Kidney tubule cell (primary cell): ENCODE measurements at places on chromosomes 16 and 17.

- DNase-seq, result no peak
These were observed 143.0 kb downstream of the SNX29 start for GRCh38 chr16:12119562-12119961.

DNA sequence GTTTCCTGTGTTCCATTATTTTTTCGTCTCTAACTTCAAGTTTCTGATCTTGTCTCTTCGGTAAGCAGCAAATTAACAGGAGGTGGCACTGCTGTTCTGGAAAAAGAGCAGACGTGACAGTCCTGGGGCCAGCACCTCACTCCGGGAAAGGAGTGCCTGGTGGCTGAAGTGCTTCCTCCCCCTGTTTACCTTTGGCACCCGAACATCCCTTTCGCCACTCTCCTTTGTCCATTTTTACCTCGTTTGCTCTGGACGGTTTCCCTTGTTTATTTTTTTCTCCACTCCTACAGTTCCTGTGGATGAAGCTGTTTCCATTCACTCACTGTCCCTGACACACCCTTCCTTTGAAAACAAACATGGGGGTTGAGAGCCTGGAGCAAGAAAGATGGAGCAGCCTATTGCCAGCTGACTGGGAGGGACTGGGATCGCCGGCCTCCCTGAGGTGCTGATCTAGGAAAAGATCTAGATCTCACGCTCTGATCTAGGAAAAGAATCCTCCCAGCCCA lies 12.6 kb downstream of the SAP30BP start:
- no peak for DNase-seq

DNA sequence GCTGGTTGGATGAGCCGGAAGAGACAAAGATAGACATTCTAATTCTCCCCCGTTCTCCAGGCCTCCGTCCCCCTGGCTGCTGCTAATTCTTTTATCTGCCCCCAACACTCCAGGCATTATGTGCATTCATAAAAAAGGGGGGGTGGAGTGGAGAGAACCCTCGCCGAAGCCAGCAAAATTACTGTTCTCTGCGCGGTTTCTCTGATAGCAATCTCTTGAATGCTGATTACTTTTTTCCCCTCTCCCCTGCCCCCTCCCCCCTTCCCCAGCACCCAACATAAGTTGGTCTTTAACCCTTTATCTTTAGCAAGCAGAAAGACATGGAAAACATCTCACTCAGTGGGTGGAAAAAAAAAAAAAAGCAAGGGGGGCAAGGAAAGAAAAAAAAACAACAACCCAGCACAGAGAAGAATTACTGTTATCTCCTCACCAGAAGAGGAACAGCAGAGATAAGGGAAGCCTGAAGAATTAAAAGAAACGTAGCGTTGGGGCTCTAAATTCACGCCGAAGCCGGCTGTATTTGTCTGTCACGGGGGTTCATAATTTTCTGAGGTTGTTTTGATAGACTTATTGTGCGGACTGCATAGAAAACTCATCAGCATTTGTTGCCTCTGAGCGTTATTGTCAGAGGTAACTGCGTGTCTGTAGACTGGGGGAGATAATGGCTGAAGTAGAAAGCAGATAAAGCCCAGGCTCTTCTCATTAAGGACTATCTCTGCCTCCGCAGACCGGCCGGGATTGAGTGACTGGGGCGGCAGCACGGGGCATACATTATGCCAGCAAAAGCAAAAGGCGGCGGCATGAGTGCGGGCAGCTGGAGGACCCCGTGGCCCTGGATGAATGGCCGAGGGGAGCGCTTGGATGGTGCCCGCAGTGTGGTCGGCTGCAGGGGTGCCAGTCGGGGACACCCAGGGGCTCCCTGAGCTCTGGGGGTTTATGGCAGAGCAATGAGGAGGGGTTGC lies 126.9 kb downstream of the MRM1 start:
- DNase-seq, result no peak

GRCh38 chr16:58459344-58460218 lies 40.4 kb upstream of the NDRG4 start:
- peak; percentile 93 for DNase-seq

DNA sequence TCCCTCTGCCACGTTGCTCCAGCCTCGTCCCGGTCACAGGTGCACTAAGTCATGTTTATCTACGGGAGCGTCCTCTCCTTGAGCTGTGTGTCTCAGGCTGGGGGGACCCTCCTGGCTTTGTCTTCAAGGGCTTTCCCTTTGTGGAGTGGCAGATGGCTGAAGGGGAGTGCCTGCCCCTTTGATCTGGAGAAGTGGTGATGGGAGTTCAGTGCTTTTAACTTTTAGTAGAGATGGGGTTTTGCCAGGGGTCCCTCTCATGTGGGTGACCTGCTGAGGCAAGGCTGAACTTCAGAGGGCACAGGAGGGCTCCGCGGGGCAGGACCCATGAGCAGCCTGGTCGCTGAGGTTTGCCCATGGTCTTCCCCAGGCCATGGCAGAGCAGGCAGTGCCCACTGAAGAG lies 73.1 kb upstream of the CDC42EP4 start:
- DNase-seq, result no peak

- DNase-seq, result no peak
These were observed 209.3 kb downstream of the MSI2 start for GRCh38 chr17:57465610-57466009.

GRCh38 chr17:68777243-68777855 lies 176.2 kb upstream of the FAM20A start:
- DNase-seq, result peak; percentile 59

- no peak for DNase-seq
These were observed 246.7 kb downstream of the FTO start for GRCh38 chr16:53950677-53951076.

DNA sequence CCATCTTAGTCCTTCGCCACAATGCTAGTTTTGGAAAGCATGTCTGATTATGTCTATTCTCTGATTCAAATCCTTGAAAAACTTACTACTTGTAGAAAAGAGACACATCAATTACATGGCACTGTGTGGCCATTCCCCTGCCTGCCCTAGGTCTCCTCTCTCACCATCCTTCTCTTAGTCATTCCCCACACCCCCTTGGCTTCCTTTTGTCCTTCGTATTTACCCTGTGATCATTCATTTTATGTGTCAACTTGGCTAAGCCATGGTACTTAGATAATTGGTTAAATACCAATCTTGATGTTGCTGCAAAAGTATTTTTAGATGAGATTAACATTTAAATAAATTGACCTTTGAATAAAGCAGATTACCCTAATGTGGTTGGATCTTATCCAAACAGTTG lies 122.9 kb upstream of the CDH11 start:
- DNase-seq, result no peak

- DNase-seq, result no peak
These were observed 26.2 kb downstream of the ENDOV start for GRCh38 chr17:80441133-80441578.

DNA sequence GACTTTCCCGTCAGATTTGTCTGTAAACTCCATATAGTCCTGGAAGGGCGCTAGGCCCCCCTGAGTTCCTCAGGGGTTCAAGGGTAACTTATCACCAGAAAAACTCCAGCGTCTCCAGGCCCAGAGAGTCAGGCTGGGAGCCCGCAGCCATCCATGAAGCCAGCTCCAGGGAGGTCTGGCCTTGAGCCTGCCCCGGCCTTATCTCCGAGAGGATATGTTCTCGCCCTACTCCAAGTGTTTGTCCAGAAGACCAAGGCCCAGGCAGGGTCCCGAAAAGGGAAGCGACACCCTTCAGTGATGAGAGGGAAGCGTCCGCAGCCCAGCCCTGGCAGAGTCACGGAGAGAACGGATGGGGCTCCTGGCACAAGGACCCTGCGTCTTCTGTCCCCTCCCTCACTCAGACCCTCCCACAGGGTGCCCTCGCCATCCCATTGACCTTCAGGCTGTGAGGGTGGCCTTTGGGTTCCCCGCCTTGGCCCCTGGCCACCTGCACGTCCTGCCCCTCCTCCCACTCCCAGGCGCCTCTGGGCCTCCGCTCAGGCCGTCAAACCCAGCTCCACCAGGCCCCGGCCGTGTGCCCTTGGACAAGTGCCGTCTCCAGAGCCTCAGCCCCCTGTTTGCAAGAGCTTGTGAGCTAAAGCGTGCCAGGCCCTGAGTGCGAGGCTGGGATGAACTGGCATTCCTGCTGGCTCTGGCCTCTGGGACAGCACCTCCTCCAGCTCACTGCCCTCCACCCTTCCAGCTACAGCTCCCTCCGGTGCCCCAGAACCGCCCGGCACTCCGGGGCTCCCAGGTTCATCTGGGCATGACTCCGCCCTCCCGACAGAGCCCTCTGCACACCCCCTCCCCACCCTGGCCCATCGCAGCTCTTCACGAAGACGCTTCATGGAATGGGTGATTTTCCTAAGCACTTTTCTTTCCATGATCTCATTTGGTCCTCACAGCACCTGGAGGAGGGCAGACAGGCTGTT lies 83.4 kb downstream of the ZDHHC7 start:
- DNase-seq, result no peak

GRCh38 chr16:86669937-86670749 lies 91.8 kb downstream of the FOXL1 start:
- DNase-seq, result no peak

DNA sequence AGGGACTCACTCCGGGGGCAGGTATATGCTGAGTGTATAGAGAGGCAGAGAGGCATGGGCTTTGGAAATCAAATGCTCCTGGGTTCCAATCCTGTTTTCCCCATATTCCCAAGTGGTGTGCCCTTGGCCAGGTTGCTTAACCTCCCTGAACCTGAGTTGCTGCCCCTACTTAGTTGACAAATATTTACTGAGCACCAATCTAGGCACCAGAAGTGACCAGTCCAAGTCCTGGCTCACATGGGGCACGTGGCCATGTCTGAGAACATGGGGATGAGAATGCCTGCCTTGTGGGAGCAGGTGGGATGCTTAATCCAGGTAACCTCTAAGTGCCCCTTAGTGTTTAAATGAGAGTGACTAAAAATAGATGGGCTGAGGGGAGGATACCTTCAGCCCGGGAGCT lies 4.2 kb downstream of the SOCS3 start:
- no peak for DNase-seq

DNA sequence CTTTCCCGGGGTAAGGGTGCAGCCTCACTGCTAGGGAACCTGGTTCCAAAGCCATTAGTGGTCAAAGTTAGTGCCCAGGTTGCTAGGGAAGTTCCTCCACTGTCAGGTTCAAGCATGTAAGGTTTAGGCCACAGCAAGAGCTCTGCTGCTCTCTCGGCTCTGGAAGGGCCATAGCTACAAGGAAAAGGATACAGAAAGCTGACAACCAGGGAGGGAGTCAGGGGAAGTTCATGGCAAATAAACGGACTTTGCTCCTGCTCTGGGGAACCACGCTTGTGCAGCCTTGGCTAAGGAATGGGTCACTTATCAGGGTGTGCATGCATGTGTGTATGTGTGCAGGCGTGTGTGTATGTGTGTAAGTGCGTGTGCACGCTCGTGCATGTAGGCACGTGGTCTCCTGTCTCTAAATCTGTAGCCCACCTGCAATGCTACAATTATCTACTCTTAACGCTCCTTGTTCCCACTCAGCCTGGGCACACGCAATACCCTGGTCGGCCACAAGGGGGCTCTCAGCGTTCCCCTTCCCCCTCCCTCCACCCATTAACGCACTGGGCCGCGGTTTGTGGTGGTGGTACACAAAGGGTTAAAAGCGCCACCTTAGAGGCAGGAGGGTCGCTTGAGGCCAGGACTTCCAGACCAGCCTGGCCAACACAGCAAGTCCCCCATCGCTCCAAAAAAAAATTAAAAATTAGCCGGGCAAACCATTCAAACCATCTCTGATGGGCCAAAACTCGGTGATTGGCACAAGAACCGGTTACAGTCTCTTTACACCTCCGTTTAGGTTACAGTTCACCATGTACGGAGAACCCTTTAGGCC lies 48.4 kb upstream of the KDM8 start:
- peak; percentile 21 for DNase-seq

DNA sequence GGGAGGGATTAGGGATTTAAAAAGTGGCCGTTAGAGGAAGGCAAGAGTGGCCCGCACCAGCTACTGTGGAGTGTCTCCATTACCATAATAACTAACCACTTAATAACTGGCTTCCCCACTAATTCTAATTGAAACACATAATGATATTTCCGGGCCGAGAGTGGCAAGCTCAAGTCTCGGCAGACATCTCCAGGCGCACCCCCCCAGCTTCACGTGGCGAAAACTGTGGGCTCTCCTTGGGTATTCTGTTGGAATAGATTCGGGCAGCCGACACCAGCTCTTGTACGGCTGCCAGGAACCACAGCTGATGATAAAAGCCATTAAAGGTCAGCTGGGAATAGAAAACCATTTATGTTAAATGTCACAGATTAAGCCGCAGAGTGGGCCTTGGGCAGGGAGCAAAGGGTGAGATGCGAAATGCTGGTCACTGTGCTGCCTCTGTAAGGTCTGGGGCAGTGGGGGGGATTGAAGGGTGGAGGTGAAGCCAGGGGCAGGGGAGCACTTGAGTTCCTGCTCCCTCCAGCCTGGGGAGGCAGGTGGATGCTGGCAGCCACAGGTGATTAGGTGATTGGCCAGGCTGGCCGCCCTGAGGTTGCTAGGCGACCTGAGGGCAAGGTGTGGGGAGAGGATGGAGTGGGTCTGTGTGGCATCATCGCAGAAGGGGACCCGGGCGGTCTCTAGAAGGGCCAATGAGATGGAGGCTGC lies 115.6 kb upstream of the SDK2 start:
- DNase-seq, result no peak

DNA sequence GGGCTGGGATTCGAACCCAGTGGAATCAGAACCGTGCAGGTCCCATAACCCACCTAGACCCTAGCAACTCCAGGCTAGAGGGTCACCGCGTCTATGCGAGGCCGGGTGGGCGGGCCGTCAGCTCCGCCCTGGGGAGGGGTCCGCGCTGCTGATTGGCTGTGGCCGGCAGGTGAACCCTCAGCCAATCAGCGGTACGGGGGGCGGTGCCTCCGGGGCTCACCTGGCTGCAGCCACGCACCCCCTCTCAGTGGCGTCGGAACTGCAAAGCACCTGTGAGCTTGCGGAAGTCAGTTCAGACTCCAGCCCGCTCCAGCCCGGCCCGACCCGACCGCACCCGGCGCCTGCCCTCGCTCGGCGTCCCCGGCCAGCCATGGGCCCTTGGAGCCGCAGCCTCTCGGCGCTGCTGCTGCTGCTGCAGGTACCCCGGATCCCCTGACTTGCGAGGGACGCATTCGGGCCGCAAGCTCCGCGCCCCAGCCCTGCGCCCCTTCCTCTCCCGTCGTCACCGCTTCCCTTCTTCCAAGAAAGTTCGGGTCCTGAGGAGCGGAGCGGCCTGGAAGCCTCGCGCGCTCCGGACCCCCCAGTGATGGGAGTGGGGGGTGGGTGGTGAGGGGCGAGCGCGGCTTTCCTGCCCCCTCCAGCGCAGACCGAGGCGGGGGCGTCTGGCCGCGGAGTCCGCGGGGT lies at the start of gene CDH1:
TSS of gene CDH1 (plus strand) at position 247 of the 684 bp plus-strand sequence. CDS start at position 371, 124 bp downstream.
- DNase-seq, result peak; percentile 83

DNA sequence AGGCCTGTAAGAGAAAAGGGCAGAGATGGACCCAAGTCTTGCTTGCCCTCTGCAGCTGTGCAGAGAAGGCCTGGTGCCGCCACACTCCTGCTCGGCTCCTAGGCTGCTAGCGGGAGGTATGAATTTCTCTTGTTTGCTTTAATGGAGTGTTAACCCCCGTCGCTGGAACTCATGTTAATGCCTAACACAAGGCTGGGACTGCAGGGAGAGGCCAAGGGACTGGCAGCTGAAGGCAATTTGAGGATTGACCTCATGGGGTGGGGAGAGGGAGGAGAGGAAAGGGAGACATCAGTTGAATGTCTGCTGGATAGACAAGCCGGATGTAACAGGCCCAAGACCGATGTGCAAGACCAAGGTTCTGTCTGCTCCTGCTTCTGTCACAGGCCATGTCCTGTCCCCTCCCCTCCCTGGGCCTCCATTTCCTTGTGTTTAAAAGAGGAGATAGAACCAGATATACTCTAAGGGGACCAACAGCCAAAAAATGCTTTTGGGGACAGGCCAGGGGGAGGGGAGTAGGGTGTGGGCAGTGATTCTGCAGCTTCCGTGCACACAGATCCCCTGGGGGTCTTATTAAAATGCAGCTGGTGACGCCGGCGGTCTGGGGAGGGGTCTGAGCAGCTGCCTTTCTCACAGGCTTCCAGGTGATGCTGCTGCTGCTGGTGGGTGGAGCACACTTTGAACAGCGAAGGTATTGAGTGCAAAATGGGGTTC lies 46.7 kb upstream of the TBX2 start:
- DNase-seq, result no peak
